Activated T-helper 1 cell treated with Interleukin-2 at 50 U/mL for 16 hours (primary cell): ENCODE measurements at places on chromosomes 16 and 17.

DNA sequence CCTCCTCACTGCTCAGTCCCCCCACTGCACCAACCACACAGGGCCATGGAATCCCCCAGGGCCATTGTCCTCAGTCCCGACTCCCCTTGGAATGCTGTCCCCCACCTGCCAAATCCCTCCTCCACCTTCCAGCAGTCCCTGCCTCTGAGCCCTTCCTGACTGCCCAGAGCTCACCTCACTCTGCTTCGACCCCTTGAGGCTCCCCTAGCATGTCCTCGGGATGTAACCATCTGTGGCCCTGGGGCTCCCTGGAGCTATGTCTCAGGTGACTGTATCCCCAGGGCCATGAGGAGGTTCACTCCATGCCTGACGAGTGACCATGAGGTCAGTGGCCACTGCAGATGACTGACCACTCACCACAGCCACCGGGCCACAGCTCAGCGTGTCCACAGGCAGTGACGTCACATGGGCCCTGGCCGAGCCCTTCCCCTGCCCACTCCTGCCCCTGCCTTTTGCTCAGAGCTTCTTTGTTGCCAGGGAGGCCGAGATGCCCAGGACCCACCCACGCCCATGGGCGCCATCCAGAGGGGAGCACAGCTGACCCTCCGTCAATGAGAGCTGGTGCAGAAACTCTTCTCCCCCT lies 7.7 kb upstream of the PIEZO1 start:
- no peak for DNase-seq

GRCh38 chr16:12507366-12507765 lies 296.3 kb downstream of the CPPED1 start:
- DNase-seq = no peak

DNA sequence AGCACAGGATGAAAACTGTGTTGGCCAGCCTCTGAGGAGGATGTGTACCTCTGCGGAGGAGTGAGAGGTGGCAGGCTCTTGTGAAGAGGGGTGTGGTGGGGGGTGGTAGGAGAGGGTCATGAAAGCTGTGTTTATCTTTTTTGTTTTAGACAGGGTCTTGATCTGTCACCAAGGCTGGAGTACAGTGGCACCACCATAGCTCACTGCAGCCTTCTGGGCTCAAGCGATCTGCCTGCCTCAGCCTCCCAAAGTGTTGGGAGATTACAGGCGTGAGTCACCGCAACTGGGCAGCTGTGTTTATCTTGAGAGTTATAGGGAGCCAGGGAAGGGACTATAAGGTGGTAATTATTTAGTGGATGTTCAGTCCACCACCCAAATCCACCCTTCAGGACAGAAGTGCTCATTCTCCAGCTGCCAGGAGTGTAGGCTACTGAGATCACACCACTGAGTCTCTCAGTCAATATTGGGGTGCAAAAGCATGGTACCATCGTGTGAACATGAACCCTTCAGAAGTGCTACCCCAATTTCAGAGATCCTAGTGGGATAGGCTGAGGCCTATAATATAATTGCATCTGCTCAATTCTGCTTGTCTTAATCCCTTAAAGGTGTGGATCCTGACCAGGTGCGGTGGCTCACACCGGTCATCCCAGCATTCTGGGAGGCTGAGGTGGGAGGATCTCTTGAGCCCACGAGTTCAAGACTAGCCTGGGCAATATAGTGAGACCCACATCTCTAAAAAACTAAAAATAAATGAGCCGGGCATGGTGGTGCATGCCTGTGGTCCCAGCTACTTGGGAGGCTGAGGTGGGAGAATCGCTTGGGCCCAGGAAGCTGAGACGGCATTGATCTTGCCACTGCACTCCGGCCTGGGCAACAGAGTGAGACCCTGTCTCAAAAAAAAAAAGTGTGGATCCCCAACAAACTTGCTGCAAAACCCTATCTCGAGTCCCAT lies 788 bp upstream of the EXOC3L1 start:
- DNase-seq = no peak

DNA sequence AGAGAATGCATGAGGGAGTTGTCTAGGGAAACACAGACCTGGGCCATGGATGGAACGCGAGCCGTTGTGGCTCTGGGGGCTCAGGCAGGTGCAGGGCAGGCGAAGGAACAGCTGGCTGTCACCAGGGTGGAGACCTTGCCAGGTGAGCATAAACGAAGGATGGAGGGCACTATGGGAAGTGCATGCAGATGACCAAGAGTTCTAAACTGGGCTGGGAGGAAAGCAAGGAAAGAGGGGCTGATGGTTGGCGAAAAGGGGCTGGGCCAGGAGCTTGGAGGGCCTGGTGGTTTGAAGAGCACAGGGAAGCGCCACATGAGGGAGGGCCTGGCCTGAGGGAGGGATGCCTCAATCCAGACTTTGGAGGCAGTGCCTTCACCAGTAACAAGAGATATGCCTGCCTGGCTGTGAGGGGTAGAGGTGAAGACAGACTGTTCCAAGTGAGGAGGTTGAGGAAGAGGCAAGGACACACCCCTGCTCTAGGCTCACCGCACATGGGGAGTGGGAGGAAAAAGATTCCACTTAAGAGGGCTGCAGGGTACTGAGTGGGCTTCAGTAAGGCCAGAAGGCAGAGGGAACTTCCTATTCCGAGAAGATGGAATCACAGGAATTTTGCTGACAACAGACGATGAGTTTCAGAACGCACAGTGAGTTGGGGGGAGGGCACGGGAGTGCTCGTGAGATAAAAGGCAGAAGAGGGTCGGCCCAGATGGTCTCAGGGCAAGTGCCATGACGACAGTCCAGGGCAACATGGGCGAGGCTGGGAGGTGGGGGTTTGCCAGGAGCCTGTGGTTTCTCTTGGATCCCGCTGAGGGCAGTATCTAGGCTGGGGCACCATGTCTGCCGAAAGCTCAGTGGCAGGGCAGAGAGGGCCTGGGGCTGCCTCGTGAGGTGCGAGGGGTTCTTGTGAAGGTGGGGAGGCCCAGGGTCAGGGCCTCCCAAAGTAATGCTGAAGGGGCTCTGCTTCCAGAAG lies 20.6 kb downstream of the B9D1 start:
- DNase-seq = no peak

GRCh38 chr16:3922241-3922640 lies 41.7 kb upstream of the CREBBP start:
- no peak for DNase-seq

DNA sequence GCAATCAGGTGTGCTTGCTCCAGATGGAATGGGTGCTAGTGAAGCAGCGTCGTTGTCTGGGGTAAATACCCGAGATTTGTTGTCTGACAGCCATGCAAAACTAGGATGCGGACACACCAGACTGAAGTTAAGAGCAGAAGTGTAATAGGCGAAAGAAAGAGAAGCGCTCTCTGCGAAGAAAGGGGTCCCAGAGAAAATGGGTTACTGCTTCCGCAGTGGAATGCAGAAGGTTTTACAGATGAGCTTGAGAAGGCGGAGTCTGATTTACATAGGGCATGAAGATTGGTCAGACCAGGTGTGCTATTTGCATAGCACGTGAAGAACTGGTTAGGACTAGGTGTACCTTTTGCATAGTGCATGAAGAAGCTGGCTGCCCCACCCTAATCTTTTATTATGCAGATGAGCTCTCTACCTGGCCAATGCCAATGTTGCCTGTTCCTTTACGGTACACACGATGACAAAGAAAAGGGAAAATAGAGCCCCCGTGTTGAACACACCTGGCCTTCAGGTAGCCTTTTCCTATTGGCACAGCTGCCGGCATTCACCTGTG lies 32.0 kb upstream of the SNN start:
- DNase-seq = no peak
